NCI-H1930 (cell line): ENCODE measurements at places on chromosomes 7 and 10.

- DNase-seq = no peak
Observed at GRCh38 chr10:61047788-61048560, 104.0 kb upstream of the RHOBTB1 start.

GRCh38 chr7:1733206-1733907, 63.3 kb downstream of the ELFN1 start:
- no peak for DNase-seq

DNA sequence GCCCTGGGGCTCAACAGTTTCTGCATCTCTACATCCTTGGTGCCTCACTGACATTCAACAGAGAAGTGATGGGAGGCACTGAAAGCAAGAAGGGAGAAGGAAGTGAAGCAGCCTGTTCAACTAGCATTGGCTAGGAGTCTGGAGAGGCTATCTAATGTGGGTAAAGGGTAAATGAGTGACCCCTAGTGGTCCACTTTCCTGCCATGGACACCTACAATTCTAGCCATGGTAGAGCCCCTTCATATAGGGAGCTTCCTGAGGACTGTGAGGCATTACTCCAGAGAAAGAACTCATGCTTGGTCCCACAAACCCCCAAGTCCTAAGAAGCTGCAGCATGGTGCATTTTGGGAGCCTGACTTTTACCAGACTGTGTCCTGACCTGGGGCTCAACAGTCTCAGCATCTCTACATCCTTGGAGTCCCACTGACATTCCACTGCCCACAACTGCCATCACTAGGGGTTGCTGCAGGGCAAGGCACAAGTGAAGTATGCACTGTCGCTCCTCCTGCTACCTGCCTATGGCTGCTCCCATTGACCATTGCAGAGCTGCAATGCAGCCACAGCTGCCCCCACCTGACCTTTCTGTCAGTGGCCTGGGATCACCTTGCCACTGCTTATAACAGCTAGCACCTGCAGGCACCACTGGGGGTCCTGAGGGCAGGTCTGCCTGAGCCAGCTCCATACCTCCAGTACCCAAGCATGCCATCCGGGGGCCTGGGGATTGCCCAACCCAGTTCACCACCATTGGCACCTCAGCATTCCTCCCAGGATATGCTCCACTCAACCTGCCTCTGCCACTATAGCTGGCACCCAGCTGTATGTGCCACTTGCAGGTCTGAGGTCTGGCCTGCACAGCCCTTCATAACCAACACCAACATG, 44.1 kb upstream of the CDK6 start:
- DNase-seq = peak; percentile 13

GRCh38 chr7:102273749-102274712, 12.6 kb upstream of the SH2B2 start:
- no peak for DNase-seq

DNA sequence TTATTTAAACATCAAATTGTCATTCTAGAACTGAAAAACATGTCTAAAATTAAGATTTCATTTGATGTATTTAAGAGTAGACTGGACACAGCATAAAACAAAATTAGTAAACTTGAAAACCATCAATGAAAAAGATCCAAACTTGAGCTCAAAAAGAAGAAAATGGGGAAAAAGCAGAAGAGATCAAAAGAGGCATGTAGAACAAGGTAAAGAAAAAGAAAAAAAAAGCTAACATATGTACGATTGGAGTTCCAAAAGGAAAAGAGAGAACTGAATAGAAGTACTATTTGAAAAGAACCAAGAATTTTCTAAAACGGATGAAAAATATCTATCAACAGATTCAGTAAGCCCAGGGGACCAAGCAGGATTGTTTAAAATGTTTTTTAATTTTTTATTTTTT, 3.6 kb downstream of the FBXL13 start:
- DNase-seq = no peak

DNA sequence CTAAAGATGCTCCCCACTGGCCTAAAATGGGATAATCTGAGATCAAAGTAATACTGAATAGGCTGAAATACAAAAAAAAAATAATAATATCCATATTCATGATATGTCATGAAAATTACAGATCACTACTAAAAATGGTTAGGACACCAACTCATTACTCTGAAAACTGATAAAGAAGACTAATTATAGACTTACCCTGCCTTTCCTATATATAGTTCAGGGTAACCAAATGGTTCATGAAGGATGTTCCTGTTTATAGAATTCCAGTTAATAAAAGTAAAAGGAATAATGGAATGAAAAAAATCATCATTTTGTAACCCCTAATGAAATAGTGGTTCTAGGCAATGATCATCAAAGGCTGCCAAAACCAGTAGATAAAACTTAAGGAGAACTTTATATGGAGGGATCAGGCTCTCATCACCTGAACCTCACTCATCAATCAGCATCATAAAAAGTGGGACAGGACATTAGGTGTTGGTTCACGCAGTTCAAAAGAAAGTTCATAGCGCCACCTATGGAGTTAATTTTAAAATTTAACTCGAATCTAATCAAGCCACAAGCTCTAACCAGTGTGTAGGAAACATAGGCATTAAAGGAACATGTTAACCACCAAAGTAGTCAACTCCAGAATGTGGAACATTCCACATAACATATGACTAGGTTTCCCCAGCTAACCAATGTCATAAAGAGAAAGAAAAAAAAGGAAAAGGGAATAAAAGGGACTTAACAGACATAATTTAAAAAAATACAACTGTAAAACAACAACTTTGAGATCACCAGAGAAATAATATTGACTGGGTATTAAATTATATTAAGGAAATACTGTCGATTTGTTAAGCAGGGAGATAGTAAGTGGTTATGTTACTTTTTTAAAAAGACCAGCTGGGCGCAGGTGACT, 35.7 kb downstream of the P4HA1 start:
- DNase-seq = no peak
